ENCODE measurements at places on chromosomes 6 and 20.

- no peak for DNase-seq
Measured at GRCh38 chr20:50224531-50225255, 34.1 kb downstream of the CEBPB start.

DNA sequence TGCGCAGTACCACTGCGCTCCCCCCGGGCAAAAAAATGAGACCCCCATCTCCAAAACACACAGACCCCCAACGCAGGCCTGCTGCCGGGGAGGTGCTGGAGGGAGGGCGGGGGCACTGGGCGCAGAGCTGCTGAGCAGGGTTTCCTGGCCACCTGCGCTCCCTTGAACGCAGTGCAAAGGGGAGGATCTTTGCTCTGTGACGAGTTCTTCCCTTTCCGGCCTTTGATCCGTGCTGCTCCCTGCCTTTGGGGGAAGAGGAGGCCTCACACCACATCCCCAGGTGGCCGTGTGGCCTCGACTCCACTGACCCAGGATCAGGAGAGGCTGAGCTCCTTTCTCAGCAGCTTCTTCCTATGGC lies 8.9 kb upstream of the COL20A1 start:
- no peak for DNase-seq

DNA sequence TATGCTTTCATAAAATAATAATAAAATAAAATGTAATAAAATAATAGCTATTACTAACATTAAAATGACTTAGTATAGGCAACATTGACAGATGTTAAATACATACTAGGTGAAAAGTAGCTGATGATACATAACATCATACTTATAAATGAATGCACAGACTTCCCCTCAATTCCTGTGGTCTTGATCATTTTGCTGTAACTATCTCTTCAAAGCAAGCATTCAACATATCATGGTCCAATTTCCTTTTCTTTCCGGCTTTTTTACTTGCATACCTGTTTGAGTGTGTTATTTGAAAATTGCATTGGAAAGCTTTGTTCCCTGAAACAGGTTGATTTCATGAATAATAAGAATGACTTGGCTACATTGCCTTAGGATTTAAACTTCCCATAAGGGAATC lies 309.3 kb downstream of the HDGFL1 start:
- no peak for DNase-seq

DNA sequence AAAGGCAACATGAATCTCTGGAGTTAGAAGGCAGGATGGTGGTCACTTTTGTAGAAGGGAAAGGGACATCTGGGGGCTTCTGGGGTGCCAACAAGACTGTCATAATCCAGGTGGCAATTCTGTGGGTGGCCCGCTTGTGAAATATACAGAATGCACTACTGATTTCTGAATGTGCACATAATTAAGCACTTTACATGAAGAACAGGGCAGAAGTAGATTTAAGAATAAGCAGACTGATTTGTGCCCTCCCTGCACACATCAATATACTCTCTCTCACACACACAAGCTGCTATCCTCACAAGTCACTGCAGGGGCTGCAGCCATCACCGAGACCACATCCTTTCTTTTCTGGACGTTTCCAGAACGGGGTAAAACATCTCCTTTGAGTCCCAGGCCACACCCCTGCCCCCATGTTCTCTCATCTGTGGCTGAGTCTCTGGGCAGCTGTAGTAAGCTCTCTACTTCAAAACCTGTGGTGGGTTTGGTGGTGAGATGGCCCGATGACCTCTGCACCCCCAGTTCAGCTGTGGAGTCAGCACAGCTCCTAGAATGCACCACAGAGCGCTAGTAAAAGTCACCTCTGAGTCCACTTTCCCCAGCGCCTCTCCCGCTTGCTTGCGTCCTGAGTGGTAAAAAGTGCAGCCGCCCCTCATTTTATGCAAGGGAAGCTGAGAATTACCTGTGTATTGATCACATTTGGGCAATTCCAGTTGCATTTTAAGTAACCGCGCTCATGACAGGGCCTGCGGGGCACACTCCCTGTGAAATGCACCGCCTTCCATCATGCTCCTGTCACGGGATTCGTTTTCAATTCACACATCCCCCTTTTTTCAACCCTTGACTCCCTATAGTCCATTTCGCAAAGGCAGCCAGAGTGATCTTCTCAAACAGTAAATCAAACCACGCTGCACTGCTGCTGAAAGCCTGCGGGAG lies 115.5 kb downstream of the NFATC2 start:
- no peak for DNase-seq

GRCh38 chr20:36424314-36424713 lies 117.0 kb upstream of the MYL9 start:
- DNase-seq: no peak

- DNase-seq: no peak
Measured at GRCh38 chr20:9311132-9311531, 203.3 kb upstream of the LAMP5 start.

GRCh38 chr20:48283470-48284110 lies 498.3 kb upstream of the SULF2 start:
- no peak for DNase-seq

DNA sequence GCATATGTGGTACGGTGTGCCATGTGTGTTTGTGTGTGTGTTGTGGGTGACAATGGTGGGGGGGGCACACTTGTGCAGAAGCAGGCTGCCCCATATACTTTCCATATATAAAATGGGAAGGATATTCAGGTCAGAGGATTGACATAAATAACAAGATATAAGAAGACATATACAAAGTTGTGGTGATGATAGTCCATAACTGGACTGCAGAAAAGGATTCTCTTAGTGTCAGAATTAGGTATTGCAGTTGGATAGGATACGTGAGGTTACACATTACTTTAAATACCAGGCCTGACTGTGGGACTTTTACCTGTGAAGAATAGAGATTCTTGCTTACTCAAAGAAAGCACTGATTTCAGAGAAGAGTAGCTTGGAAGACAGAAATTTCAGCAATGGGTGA lies 1260.3 kb downstream of the EPHA7 start:
- DNase-seq: no peak

GRCh38 chr6:7542065-7542873 lies 798 bp downstream of the DSP start:
- DNase-seq: peak; percentile 9

GRCh38 chr6:68368845-68369244 lies 266.2 kb upstream of the ADGRB3 start:
- no peak for DNase-seq

DNA sequence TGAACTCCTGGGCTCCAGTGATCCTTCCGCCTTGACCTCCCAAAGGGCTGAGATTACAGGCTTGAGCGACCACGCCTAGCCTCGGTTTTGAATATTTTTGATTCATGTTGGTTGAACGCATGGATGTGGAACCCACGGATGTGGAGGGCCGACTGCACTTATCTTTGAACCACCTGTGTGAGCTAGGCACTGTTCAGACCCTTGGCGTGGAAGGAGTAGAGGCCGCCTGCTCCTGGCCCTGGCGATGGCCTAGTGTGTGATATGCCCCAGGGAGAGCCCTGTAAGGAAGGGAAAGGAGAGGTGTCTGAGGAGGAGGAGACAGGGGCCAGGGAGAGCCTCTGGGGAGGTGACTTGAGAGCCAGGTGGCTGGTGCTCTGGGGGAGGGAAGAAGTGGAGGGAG lies 64.3 kb downstream of the BCAS4 start:
- no peak for DNase-seq
